ENCODE measurements at places on chromosomes 4 and X. TPM values are rescaled to one million over a fixed set of nuclear protein-coding genes. Genes with fewer than 3 reads are reported as not detected.

TLR1 gene
- total RNA-seq = 8.1 TPM

ARL9 gene
- total RNA-seq = 0.18 TPM

MAGEE2 gene
- total RNA-seq = not detected

TEC gene
- total RNA-seq = 2.7 TPM

DMRTC1 gene
- not detected for total RNA-seq

PAGE4 gene
- total RNA-seq = not detected

PGRMC2 gene
- 38.0 TPM for total RNA-seq

DDIT4L gene
- not detected for total RNA-seq
